ENCODE measurements at places on chromosomes 13 and 19.

DNA sequence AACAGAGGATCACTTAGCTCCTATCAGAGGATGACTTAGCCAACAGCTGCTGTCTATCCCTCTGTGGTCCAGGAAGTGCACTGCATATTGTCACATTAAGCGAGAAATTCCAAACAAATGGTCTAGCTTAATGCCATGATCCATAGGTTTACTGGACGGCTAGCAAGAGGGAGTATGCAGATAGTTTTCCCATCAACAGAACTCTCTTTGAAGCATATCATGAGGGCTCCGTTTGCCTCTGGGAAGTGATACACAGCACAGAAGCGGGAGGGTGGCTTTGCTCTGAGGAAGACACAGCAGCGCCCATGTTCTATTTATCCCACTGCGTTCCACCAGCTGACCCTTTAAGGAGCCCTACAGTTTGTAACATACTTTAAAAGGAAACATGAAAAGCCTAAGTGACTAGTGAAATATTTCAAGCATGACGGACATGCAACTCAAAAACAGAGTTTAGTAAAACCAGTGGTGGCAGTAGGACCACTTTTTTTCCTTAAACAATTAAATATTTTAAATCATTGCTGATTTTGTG, 52.7 kb downstream of the COL4A1 start:
- DNase-seq: no peak

DNA sequence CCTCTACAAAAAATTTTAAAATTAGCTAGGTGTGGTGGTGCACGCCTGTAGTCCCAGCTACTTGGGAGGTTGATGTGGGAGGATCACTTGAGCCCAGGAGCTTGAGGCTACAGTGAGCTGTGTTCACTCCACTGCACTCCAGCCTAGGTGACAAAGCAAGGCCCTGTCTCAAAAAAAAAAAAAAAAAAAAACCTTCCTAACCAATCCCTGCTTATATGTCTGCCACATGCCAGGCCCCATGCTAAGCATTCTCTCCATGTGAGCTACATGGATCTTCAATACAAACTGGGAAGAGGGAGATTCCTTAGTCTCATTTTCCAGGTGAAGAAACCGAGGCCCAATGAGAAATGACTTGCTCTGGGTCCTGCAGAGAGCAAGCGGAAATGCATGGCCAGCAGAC, 2.3 kb upstream of the OVOL3 start:
- DNase-seq: no peak

GRCh38 chr19:18397242-18398202, at the start of gene LRRC25:
TSS of gene LRRC25 (minus strand) at chr19:18397622. CDS start at chr19:18396963, 659 bp downstream.
- DNase-seq: no peak

- no peak for DNase-seq
Measured at GRCh38 chr19:8513036-8513686, 806 bp downstream of the ZNF414 start.

- no peak for DNase-seq
Measured at GRCh38 chr13:108281901-108282300, 12.4 kb downstream of the TNFSF13B start.

DNA sequence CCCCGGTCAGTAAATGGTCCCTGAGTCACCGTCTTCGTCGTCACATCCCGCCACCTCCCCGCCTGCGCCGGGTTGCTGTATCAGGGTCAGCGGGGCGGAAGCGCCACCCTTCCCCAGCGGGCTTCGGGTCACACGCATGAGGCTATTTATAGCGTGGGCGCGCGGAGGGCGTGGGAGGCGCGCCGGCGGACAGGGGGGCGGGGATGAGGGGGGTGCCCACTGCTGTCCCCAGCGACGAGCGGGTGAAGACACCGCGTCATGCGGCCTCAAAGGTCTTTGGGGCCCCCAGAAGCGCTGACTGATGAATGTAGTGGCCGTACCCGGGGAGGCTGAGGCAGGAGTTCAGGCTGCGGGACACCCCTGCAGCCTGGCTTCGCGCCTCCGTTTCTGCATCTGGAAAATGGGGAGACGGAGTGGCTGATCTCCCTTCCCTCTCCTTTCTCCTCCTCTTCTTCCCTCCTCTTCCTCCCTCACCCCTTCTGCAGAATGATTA, 7.9 kb downstream of the UNC13A start:
- no peak for DNase-seq

DNA sequence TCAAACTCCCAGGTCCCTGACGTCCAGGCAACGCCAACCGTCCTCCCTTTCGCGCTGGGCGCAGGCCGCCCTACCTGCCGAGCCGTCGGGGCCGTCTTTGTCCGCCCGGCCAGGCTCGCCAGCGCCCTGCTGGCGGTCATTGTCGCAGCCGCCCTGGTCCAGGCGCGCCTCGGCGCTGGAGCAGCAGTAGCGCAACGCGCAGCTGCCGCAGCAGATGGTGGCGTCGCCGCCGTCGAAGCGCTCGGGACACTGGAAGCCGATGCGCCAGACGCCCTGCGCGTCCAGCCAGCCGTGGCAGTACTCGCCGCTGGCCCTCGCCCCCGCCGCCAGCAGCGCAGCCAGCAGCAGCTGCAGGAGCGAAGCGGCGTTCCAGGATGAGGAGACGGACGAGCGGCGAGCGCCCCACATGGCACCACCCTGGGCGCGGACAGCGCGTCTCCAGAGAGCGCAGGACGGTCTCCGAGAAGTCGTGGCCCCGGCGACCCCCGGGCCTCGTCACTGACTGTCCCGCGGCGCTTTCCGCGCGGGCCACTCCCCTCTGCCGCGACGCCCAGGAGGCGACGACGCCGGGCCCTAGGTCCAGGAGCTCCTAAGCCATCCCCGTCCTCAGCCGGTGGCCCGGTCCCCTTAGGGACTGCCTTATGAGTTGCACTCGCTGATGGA, 1.1 kb downstream of the SHISA2 start:
- no peak for DNase-seq

DNA sequence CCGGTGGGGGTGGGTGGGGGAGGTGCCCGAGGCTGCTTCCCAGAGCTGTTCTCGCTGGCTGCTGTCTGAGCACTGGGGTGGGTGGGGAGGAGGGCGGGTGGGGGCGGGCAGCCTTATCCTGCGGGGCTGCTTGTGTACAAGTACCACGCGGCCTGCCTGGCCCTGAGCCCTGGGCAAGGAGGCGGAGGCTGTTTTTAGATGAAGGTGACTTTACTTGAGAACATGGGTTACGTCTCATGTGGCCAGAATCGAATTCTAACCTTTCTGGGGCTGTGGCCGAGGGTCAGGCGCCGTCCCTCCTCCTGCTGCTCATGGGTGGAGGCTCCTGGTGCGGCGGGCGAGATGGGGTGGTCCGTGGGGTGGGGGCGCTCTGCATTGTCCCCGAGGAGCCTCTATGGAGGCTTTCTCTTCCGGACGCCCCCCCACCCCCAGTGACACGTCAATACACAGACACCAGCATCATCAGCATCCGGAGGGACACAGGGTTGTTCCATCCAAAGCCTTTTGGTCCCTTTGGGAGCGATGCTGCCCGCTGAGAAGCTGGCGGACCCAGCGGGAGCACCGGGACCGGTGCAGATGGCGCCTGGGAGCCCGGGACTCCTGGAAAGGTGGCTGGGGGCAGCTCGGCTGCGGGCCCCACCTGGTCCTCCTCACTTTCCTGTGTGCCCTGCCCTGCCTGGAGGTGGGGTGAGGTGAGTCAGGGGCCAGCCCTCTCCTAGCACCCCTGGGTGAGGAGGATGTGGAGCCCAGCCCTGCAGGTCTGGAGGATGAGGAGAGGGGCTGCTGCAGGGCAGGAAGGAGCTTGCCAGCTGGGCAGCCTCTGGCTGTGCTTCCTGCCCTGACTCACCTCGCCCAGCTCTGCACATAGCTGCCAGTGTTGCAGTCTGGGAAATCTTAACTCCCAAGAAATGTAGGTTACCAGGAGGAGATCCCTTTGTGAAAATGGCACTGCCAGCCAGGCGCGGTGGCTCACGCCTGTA, 3.4 kb downstream of the BSG start:
- DNase-seq: no peak

All from prostate gland (tissue), 2 donors.